ENCODE measurements at places on chromosomes 12 and 14. TPM values are rescaled to one million over a fixed set of nuclear protein-coding genes. Genes with fewer than 3 reads are reported as not detected.
A peak's percentile ranks its signal among the peaks of the same experiment; 100 is the strongest.

Gene FOXM1
- total RNA-seq, result 81.3 TPM

Gene CCDC175
- not detected for total RNA-seq

DNA sequence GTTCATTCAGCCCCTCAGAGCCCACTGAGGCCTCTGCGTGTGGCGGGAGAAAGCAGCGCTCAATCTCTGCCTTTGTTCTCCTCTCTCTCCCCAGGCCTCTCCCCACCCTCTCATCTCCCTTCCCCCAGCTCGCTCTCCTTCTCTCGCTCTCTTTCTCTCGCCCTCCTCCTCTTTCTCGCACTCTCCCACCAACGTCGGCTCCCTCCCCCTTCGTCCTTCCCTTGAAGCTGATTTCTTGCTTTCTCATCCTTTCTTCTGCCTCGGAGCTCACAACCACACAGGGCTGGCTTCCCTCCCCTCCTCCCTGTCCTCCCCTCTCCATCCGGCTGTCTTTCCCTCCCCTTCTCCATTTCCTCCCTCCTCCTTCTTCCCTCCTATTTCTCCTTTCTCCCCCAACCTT, 96.4 kb downstream of the LRRC74A start:
- no peak for DNase-seq

DNA sequence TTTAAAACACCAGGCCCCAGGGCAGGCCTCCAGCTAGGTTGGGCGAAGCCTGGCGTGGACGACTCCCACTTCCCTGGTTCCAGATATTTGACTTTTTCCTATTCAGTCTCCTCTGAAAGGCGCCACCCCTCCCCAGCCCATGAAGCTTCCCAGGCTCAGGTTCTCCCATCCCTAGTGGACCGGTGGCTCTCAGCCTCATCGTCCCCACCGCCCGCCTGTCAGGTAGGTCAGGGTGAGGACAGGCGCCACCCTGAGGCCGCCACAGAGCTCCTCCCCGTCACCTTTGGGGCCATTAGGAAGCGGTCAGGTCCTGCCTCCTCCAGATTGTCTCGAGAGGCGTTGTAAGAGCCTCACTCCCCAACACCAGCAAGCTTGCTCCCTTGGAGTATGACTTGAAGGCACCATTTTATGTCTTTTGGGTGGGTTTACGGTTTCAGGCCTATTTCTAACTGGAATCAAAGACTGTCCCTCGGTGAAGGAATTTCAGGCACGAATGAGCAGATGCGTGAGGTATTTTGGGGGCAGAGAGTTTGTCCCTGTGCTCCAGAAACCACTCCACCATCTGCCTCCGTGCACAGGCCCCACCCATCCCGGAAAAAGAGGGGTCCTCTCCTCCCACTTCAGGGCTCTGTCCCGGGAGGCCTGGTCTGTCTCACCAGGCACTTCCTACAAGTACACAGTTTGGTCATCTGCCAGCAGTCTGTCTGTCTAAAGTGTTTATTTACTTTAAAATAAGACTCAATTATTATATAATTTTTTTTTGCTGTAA, 55.6 kb downstream of the TSPAN9 start:
- peak; percentile 65 for DNase-seq

Gene SMIM41
- total RNA-seq, result not detected

- DNase-seq, result peak; percentile 95
These were observed 191.6 kb downstream of the CRADD start for GRCh38 chr12:93868771-93869170.

GRCh38 chr12:110269622-110270124, 11.4 kb upstream of the ATP2A2 start:
- peak; percentile 81 for DNase-seq
